ENCODE measurements at places on chromosomes 2 and 18.

- DNase-seq: no peak
Observed at GRCh38 chr18:3037423-3037915, 24.5 kb upstream of the LPIN2 start.

- DNase-seq: no peak
Observed at GRCh38 chr2:14125624-14126293, 506.8 kb upstream of the LRATD1 start.

DNA sequence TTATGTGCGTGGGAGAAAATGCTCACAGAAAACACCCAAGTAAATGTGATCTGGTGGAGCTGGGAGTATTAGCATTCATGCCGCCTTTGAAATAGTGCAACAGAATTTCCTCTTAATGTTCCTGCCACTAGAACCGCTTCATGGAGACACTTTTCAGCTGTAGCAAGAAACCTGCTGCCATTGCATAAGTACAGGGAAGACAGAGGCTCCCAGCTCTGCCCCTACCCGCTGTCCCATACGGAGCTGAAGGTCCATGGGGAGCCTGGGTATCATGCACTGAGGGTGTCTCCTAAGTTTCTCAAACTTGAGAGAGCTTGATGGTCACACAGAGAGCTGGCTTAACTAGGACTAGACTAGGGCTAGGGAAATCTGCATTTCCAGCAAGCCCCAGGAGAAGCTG lies 49.6 kb downstream of the CRIM1 start:
- DNase-seq: no peak

- no peak for DNase-seq
Observed at GRCh38 chr2:30492185-30492584, 45.1 kb downstream of the LCLAT1 start.

DNA sequence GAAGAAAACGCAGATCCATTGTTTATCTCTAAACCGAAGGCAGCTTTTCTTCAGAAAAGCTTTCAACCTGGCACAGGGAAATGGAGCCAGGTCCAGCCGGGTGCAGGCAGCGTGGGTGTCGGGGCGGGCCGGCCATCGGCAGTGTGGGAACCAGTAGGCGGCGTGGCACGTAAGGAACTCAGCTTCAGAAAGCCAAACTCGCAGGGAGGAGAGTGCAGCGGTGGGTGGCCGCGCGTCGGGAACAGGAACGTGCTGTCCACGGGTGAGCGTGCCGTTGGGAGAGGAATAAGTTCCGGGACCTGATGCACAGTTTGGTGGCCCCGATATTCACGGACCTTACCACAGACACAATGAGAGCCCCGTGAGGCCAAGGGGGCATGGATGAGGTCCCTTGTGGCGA lies 270.4 kb downstream of the TWIST2 start:
- no peak for DNase-seq

DNA sequence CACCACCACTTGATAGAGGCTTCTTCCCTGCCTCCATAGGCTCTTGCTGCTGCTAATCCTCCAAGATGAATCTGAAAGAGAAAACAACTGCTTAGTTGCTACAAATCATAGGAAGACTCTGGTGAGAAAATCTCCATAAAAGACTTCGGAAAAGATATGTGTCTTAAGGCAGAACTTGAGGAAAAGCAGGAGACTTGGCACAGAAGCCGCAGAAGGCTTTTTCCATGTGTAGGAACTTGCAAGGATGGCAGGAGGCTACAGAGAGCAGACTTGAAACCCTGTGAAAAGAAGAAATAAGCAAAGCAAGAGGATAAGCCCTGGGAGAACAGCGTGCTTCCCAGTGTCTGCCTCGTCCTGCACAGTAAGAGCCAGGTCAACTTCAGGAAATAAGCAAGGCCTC lies 128.2 kb upstream of the NDUFV2 start:
- DNase-seq: no peak

- DNase-seq: no peak
Observed at GRCh38 chr2:77831898-77832297, 309.7 kb upstream of the LRRTM4 start.

- no peak for DNase-seq
Observed at GRCh38 chr2:192007581-192008228, 160.8 kb upstream of the CAVIN2 start.

DNA sequence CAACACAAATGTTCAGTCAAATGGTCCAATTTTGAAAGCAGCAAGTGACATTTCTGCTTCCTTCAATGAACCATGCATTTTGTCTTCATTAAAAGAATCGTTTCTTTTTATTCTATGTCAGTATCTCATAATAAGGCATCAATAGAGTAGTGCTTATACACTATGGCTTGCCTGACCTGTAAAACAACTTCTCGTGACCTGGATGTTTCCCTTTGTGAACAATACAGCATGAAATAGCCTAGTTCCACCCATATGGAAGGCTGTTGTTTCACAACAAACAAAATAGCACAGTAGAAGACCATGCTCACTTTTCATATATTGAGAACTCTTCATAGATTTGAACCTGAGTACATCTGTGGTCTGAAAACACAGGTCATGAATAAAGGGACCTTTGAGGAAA lies 104.3 kb upstream of the PIK3C3 start:
- no peak for DNase-seq

DNA sequence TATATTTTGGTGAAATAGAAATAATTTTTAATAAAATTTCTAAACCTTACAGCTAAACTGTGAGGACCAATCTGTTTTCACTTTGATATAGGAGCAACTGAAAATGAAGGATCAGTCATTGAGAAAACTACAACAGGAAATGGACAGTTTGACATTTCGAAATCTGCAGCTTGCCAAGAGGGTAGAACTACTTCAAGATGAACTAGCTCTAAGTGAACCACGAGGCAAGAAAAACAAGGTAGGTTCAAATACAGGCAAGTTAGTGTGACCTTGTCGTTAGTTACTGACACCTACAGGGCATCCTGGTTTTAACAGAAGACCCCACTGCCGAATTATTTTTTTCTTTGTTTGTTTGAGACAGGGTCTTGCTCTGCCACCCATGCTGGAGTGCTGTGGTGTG lies 75.5 kb upstream of the STON1 start:
- DNase-seq: no peak

DNA sequence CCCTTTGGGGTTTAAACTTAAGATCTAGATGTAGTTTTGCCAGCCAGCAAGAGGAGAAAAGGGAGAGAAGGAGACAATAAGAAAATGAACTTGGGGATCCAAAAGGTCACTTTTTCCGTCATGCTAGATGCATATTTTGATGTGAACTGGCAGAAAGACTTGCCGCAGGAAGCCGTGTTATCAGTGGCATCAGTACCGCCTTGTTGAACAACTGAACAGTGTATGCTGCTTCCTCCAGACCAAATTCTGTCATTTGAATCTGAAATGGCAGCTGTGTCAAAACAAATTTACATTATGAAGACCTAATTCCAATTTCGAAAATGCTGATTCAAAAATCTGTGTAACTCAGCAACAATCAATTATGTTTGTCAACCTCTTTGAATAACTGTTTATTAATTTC lies 42.1 kb downstream of the TMEM200C start:
- no peak for DNase-seq

- DNase-seq: no peak
Observed at GRCh38 chr2:188601927-188602326, 310.3 kb downstream of the GULP1 start.

GRCh38 chr18:23538870-23539269 lies 35.6 kb downstream of the RMC1 start:
- DNase-seq: no peak

DNA sequence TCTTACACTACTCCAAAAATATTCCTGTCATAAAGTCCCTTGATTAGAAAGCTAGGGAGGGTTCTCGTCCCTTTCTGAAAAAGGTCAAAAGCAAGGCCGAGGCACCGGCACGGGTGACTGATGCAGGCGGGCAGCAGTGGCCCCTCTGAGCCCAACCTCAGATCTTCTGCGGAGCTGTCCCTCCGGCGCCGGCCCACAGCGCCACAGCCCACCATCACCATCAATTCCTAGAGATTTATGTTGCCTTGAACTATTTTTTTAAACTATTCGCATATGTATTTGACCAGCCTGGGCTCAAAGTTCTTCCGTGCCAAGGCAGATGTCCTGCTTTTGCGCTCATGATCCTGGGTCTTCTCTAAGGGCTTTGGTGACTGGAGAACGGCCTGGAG lies 26.8 kb downstream of the PRELID3A start:
- no peak for DNase-seq

DNA sequence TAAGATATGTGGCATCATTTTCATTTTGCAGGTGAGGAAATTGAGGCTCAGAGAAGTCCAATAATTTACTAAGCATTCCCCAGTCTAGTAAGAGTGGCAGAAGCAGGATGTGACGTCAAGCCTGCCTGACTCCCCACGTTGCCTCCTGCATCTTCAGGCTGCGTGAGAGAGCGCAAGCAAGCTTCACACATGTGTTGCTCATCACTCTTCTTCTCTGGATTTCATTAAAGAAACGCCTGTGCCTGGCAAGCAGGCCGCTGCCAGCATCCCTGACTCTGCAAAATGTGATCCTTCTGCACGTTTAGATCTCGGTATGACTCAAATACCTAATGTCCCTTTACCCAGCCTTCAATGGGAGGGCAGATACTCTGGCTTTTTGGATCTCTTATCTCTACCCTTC lies 96.8 kb downstream of the PRKCE start:
- DNase-seq: no peak

DNA sequence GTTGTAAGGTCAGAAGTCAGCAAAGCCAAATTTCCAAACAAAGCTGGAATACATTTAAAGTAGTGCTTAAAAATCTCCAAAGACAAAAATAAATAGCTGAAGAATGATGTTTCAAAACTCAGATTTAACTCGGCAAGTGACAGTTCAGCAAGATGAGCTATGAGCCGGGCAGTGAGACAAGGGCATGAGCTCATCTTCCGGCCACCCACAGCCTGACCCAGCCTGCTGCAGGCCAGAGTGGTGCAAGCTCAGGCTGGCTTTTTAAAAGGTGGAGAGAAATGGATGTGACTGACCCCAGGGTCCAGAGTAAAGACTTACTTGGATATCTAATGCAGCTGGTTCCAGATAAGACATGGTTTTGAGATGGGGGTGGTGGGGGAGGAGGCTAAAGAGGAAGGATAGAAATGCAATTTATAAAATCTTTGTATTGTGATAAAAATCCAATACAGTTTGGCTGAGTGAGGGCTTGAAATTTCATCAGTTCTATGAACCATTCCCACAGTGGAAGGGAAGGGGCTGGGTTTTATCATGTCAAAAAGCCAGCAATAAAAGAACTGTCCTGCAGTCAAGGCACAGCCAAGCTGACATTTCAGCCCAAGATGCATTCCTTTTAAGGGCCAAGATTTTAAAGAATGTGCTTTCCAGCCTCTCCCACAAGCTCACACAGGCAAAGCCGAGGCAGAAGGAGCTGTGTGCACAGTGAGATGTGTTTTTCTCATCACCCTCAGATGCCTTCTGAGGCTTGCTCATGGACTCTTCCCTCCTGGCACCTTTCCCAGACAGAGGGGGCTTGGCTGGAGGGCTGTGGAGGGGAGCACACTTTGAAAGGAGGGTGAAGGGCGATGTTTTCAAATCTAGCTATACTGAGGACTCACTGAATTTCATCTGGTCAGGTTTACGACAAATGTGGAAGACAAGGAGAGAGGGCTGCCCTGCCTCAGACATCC lies 97.9 kb upstream of the KLHL29 start:
- DNase-seq: no peak

DNA sequence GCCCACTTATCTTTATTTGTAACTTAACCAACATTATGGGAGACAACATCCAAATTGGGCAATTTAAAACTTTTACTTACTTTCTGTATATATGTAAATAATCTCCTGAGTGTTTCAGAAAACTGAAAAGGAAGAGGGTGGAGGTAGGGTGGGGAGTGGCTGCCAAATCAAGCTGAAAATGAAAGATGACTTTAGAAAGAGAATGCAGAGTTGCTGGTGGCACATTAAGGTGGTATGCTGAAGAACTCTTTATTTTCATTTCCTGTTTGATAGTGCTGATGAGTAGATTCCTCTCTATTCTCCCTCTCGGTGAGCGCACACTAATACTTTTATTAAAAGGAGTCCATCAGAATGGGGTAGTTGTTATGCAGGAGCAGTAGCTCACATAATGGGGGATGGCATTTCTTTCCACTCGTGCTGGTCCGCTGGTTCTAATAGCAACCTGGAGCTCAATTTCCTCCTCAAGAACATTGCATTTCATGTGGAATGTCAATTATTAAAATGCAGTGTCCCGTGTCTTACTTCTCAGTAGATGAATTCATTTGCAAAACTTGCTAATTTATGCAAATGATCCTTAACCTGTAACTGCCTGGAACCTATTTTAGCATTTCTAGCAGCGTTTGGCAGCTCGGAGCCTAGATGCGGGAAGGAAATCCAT lies 466.9 kb upstream of the HNRNPA3 start:
- no peak for DNase-seq

GRCh38 chr2:217304582-217304981 lies 444.7 kb upstream of the TNP1 start:
- DNase-seq: no peak

- peak; percentile 10 for DNase-seq
Observed at GRCh38 chr18:47595831-47596501, 334.5 kb downstream of the SMAD2 start.

DNA sequence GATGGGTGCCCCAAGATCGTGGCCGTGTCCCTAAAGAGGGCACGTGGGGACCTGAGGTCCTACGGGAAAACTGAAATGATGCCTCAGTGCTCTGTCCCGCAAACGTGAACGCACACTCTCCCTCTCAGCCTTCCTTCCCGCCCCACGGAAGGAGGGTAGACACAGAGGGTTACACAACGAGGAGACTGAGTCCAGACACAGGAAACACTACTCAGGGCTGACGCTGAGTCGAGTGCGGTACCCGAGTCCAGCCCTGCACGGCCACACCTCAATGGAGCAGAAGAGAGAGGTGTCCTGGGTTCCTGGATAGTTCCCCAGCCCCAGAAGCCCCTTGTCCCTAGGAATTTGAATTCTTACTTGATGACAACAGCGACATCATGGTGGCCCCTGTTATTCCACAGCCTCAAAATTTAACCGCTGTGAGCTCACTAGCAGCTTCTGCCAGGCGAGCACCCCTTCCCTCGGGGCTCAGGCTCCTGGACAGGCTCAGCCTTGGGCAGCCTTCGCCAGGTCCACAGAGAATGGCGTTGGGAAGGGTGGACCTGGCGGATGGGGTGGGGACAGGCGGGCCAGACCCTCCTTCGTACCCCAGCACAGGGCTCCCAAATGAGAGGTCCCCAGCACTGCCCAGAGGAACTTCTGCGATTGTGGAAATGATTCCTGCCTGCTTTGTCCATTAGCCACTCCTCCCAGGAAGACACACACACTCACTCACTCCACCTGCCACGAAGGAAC lies 980 bp upstream of the RNPEPL1 start:
- no peak for DNase-seq

- no peak for DNase-seq
Observed at GRCh38 chr2:100247256-100248043, 74.9 kb downstream of the LONRF2 start.

DNA sequence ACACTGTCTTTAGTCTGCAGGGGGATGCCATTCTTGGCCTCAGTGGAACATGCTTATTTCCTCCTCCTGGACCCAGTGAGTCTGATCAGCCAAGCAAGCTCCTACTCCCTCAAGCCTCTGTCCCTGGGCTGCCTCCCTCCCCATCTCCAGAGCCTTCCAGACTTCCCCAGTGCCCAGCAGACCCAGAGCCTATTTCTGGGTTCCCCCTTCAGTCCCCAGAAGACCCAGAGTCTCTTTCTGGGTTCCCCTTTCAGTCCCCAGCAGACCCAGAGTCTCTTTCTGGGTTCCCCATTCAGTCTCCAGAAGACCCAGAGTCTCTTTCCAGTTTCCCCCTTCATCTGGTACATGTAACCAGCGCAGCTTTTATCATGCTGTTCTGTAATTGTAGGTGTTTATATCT lies 17.0 kb upstream of the PKDCC start:
- no peak for DNase-seq

GRCh38 chr2:151959238-151959637 lies 131.0 kb upstream of the ARL5A start:
- DNase-seq: no peak
